ENCODE measurements at places on chromosomes 3 and 15.

DNA sequence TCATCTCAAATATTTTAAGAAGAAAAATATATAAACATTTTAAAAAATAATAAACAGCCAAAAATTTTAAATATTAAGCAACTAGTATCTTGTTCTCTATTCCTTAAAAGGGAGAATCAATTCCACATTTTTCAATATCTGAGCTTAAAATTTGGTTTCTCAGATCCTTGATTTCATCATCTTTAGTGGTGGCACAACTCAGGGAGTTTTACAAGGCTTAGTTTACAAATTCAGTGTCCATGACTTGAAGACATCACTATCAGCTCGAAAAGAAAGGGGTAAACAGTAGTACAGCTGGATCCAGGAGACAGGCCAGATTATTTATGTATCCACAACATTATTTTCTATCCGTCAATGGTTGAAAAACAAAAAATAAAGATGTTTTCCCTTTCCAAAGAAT lies 11.6 kb downstream of the IGF2BP2 start:
- no peak for DNase-seq

DNA sequence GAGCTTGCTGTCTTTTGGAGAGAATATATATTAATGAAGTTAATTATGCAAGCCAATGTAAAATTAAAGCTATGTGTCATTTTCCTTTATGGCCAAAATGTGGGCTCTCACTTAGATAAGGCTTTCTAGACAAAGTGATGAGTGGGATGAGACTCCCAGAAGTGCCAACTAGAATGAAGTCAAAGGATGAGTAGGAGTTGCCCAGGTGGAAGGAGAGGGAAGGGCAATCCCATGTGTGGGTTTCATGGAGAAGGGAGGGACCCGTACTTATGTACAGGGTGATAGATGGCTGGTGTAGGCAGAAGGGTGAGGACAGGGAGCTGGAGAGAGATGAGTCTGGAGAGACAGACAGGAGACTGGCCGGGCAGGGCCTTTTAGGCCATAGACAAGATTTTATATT lies 239.2 kb downstream of the THRB start:
- no peak for DNase-seq

DNA sequence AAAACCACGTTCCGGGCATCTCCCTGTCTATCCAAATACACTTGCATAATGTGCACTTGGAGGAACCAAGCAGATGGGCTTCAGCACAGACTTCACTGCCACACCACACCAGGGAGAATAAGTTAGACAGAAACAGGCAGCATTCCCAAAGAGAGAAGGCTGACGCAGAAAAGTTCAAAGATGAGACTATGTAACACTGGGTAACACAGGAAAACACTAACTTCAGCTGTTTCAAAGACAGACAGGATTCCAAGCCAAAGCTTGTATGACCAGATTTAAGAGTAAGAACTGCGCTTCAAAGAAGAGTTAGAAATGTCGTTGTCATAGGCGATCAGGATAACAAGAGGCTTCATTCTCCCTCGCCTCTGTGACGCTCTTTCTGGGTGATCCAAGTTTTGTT lies 19.9 kb downstream of the SLC51A start:
- DNase-seq: no peak

GRCh38 chr15:48380198-48380597 lies 49.0 kb downstream of the DUT start:
- no peak for DNase-seq

- no peak for DNase-seq
Measured at GRCh38 chr3:28923994-28924393, 356.9 kb upstream of the RBMS3 start.

GRCh38 chr3:178987745-178988144 lies 83.9 kb downstream of the ZMAT3 start:
- DNase-seq: no peak

DNA sequence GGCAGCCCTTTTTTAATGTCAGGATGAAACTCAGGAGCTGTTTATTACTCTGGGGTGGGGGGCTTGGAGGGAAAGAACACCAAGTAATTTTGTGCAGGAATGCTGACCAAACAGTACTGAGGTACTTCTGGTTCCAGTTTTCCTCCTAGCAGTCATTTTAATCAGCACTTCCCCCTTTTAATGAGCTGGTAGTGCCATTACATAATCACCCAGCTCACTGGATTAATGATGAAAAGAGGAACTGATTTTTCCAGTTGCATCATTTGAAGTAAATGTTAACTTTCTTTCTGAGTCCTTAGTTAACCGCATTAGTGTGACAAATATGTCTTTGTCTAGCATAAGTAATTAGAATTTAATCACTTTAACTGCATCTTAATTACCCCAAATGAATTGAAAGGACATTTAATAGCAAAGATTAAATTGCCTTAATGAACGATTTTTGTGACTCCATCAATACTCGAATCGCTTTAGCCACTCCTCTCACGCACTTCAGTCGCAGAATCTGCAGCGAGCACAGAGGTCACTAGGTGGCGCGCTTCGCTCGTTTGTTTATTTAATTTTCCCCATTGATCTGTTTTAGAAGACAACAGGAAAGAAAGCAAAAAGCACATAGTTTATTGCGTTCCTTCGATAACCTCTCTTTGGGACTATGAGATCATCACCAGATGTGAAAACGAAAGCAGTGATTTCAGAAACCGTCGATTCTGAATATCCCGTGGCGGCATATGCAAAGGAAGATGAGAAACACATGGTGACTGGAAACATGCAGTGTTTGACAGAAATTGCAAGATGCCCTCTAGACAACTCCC lies 9.8 kb downstream of the ONECUT1 start:
- peak; percentile 76 for DNase-seq

- DNase-seq: no peak
Measured at GRCh38 chr15:81914333-81914732, 131.5 kb downstream of the MEX3B start.

- DNase-seq: no peak
Measured at GRCh38 chr15:60414016-60414682, 16.4 kb upstream of the ANXA2 start.

DNA sequence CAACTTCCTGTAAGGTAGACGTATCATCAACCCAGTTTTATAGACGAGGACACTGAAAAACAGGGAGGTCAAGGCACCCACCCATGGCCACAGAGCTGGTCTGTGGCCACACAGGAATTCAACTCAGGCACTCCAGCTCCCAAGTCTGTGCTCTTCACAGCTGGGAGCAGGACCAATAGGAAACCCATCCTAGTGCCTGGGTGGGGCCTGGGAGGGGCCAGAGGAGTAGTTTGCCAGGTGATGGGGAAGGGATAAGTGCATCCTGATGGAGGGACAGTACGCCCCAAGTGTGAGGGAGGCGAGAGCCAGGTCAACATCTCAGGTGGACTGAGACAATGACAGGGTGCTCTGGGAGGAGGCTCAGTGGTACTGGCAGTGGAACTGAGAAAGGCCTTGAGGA lies 22.0 kb downstream of the KIF9 start:
- DNase-seq: no peak
